ENCODE measurements at places on chromosomes 6 and 20.
A peak's percentile ranks its signal among the peaks of the same experiment; 100 is the strongest.

DNA sequence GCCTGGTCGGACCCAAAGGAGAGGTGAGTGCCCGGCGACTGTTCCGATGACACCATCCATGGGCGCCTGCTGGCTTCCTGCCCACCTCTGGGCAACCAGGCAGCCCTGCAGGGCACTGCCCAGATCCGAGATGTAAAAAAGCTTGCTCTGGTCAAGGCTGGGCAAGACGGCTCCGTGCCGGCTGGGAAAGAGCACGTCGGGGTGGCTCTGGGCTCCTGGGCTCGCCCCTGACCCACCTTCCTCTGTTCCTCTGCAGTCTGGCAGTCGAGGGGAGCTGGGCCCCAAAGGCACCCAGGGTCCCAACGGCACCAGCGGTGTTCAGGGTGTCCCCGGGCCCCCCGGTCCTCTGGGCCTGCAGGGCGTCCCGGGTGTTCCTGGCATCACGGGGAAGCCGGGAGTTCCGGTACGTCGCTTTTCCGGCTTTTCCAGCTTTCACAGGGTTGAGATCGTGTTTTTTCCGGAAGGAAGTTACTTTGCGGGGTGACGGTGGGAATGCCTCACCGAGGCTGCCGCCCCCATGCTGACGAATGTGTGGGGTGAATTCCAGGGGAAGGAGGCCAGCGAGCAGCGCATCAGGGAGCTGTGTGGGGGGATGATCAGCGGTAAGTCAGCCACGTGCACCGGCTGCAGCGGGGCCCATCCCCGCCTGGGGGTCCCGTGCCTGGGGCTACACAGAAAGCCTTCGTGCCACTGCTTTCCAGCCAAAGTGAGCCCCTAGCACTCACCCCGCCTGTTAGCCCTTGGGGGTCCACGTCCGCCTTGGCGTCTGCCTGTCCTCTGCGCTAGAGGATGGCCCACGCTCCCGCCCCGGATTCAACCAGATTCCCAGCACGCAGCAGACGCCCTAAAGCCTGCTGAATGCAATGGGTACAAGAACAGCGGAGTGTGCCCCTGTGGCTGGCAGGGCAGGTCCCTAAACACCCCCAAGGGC lies 19.3 kb downstream of the COL9A3 start:
- DNase-seq: no peak

DNA sequence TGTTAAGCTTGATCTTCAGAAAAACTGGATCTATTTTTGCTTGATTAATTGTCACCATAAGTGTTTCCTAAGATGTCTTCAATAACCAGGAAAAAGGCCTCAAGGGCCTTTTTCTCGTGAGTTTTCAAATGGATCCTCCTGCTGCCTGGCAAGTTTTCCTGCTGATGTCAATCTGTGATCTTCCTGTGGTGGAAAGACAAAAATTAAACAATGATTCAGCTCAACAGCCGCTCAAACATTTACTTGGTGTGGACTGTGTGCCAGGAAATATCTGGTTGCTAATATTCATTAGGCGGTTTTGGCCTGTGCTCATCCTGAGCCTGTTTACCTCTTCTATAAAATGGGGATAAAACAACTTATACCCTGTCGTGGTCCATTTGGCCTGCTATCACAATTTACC lies 35.4 kb upstream of the SSTR4 start:
- DNase-seq: no peak

DNA sequence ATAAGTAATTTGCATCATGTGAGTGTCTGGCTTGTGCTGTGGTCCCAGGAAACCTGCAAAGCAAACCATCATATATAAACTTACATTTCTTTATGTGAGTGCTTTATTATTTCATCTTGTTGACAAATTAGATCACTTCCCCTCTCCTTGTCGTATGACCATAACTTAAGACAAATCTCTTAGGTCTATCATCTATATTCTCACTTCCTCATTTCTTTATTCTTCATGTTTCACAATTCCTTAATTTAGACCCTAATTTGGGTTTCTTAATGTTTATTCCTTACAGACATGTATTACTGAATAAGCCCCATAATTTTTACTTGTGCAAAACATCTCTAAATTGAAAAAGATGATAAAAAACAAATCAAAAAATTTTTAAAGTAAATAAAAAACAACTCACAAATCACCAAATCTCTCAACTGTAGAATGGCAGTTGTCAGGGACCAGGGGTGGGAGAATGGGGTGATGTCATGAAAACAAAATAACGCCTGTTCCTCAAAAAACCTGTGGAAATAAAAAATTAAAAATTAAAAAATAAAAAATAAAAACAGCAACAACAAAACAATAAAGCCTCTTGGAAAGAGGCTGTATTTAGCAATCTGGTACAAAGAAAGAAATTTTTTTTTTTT lies 49.5 kb upstream of the FBXO30 start:
- no peak for DNase-seq

- no peak for DNase-seq
Observed at GRCh38 chr6:43679057-43679456, 8.5 kb downstream of the MRPS18A start.

GRCh38 chr6:155340464-155341129 lies 26.3 kb upstream of the TFB1M start:
- DNase-seq: peak; percentile 50

DNA sequence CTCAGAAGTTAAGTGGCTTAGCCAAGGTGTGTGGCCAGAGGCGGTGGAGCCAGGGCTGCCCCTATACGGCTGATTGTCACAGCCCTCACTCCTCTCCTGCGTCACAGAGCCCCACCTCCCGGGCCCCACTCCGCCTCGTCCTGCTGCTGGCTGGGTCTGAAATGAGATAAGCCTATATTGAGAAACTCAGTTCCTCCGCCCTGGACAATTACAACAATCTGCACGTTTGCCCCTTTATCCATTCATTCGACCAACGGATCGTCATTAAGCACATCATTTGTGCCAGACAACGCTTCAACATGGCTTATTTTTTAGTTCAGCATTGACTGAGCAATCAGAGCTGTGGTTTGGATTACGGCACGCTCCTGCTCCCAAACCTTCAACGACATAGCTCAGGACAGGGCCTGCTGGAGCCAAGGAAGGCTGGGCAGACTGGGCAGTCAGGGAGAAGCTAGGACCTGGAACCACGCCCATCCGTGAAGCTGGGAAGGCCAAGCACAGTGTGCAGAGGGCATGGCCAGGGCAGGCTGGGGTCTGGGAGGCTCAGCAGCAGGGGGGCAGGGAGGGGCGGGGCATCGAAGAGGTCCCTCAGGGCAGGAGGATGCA lies 16.6 kb upstream of the EZR start:
- DNase-seq: peak; percentile 84

GRCh38 chr6:137044366-137045221 lies at the start of gene IL20RA:
TSS of gene IL20RA (minus strand) at chr6:137044965. CDS start at chr6:137044728, 237 bp downstream.
- DNase-seq: no peak

DNA sequence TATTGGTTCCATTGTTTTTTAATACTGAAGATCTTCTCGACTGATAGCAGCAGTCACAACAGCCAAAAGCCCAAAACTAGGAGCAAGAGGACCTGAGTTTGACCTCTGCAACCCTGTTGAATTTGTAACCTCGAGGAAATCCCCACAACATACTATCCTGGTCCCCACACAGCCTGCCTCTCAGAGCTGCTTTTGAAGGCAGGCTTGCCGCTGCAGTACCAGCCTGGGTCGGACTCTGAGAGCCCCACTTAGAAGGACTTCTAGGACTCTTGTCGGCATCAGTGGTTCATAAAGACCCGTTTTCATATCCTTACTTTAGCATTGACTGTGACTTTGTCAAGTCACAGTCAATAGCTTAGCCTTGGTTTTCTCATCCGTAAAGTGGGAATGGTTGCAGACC lies 49.3 kb downstream of the EBF4 start:
- no peak for DNase-seq

- peak; percentile 87 for DNase-seq
Observed at GRCh38 chr20:17960927-17961586, 7.5 kb downstream of the SNX5 start.

- DNase-seq: peak; percentile 65
Observed at GRCh38 chr20:51412333-51412871, 130.1 kb downstream of the NFATC2 start.

- peak; percentile 31 for DNase-seq
Observed at GRCh38 chr6:40957616-40958492, 81.2 kb downstream of the UNC5CL start.

DNA sequence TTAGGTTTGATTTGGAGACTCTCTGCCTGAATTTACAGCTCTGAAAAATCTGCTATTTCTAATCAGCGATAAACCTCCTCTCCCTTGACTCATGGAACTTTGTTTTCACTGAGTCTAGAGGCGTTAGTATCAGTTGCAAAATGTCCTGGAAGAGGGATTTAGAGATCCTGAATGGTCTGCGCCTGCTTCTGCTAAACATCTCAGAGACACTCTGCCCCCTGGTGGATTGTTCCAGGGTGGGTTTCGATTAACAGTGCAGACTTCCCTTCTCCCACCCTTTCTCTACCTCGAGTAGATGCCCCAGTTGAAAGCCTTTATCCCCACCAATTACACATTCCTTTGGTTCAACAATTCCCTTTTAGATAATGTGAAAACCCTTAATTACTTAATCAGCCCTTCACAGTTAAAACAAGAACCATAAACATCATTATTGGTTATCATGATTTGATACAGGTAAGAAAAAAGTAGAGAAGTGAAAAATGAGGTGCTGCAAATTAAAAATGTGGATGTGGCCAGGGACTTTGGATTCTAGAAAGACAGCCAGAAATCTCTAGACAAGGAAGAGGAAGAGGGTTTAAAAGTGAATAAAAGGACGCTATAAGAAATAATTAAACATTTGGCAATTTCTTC lies 5.5 kb downstream of the HTR1B start:
- peak; percentile 98 for DNase-seq

DNA sequence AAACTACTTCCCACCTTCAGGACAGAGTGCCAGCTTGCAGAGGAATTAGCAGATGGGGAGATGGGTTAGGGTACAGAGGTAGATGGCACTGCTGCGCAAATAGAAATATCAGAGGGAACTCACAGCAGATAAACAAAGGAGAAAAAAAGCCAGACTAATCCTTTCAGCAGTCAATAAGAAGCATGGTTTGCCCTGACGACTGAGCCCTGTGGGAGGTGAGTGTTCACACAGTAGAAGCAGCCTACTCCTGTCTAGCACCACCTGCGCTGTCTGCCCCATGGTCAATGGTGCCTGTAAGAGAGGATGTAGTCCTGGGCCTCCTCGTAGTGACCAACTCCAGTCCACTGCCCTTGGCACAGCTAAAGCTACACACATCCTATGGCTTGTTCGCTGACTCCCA lies 174.1 kb downstream of the IBTK start:
- DNase-seq: no peak

GRCh38 chr20:3156811-3157619 lies 2.6 kb downstream of the FASTKD5 start:
- DNase-seq: peak; percentile 18

- DNase-seq: no peak
Observed at GRCh38 chr6:108565091-108565766, 4.5 kb downstream of the FOXO3 start.

GRCh38 chr6:45822246-45822812 lies 193.3 kb downstream of the CLIC5 start:
- DNase-seq: no peak

DNA sequence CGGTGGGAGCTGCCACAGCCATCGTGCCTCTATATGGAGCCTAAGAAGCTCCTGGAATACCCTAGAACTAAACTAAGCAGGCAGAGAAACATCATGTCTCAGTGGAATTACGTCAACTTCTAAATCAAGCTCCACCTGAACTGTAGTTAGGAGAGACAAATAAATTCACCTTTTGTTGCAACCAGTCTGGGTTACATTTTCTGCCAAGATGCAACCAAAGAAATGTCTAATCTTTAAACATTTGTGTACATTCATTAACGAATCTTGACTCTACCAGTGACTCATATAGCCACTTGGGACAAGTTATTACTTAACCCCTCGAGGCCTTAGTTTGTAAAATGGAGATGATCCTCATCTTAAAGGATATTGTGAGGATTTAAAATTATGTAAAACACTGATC lies 8.9 kb downstream of the PTPRK start:
- DNase-seq: no peak

DNA sequence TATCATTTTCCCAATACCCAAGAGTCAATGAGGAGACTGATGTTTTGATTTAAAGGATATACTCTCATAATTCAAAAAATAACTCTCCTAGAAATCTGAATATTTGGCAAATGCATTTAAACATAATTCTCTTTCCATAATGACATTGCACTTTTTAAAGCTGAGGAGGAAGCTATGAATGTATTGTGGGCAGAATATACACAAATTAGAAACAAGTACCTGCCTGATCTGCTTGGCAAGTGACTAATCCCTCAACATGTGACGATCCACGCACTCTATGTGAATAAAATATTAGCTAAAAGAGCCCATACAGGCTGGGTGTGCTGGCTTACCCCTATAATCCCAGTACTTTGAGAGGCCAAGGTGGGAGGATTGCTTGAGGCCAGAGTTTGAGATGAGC lies 88.3 kb upstream of the CCDC28A start:
- no peak for DNase-seq

DNA sequence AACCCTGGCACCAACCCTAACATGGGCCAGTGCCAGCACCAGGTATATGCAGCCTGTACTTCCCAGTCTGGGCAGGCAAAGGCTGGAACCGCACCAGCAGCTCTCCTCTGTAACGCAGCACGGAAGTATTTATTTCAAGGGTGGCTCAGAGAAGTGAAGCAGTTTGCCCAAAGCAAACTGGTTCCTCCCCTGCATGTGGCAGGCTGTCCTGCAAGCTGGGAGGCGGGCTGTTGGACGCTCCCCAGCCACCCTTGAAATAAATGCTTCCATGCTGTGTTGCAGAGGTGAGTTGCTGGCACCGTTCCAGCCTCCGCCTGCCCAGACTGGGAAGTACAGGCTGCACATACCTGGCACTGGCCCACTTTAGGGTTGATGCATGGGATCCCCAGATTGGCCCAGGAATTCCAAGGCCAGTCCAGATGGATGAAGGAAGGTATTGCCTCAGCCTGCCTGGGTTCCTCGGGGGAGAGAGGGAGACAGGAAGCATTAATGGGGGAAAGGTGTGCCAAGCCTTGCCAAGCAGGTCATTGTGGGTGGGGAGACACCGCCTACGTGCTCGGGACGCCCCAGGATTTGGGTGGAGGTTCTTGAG lies 49.8 kb downstream of the PPARD start:
- DNase-seq: no peak

- DNase-seq: no peak
Observed at GRCh38 chr6:107144666-107145065, 29.4 kb upstream of the BEND3 start.

DNA sequence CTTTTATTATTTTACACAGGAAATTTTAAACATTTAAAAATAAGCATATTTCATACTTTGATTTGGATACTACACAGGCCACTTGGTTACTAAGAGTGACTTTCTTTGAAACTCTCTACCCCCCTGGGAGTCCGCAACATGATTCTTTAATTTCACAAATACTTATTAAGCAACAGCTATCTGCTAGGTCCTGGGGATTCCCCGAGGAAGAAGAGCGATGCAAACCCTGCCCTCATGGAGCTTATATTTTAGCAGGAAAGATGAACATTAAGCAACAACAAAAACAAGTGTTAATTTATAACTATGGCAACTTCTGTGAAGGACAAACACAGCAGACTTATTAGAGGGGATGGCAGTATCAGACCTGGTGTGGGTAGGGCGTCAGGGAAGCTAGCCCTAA lies 3.9 kb upstream of the ADTRP start:
- no peak for DNase-seq

Data from cardiac fibroblast (primary cell).